CD4-positive, alpha-beta T cell treated with Interleukin-10 for 1 hour (primary cell): ENCODE measurements at places on chromosomes 16 and 17.

DNA sequence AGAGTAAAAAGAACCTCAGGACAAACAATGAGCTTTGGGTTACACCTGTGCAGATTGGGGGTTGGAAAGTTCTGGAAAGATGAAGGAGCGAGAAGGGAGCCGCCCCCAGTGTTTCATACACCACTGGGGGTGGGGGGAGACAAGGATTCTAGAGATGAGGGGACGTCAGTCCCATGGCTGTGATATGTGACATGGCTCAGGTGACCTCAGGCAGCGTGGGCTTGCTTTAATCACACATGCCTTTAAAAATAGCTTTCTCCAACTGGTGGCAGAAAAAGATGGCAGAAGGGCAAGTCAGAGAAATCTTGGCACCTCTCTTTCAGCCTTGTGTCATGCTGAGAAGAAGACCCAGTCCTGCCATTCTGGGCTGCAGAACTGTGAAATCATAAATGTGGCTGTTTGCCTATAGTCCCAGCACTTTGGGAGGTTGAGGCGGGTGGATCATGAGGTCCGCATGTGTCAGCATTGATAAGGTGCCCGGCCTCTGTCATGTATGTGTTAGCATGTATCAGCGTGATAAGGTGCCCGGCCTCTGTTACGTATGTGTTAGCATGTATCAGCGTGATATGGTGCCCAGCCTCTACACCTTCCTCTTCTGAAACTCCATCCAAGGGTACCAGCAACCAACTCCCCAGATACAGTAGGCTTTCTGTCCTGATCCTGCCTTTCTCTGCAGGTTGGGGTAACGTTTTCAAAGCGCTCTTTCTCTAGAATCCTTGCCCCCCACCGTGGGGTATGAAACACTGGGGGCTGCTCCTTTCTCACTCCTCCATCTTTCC, 25.0 kb downstream of the WIPI1 start:
- no peak for DNase-seq

DNA sequence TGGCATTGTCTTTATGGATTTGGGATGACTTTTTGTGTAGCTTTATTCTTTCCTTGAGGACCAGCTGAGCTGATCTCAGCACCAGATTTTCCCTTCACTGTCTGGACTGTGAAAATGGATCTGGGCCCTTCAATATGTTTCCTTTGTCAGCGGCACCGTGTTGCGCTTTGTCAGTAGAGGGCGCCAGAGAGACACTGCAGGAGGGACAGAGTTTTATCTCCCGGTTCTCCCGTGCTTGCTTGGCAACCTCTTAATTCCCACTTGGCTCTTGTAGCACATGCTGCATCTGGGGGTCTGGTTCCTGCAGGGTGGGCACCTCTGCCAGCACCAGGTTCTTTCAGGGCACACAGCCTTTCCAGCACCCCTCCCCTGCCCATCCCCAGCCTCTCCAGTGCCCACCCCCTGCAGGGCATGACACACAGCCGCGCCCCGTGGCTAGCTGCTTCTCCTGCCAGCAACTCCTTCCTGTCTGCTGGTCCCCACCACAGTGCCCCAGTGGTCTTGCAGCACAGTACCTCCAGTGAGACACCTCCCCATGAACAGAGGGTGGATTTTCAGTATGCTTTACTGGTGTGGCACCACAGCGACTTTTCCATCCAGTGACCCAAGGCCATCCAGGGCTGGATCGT, 19.6 kb downstream of the OR1D5 start:
- no peak for DNase-seq

GRCh38 chr17:58671969-58672368, 19.9 kb downstream of the TEX14 start:
- DNase-seq = no peak

DNA sequence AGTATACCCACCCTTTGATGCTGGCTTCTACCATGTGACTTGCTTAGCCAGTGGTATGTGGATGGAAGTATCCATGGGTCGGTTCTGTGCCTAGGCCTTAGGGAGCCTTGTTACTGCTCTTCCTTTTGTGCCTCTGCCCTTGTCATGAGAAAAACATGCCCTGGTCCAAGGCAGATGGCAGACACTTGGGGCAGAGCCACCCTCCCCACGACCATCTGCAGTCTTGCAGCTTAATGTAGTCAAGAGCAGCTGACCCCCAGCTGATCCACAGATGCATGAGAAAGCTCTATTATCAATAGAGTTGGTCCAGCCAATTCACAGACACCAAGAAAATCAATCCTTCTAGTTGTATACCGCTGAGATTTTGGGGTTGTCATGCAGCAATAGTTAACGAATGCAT, 95.7 kb downstream of the SLC39A11 start:
- DNase-seq = no peak

- DNase-seq = no peak
Observed at GRCh38 chr17:66441101-66441661, 138.8 kb downstream of the PRKCA start.

- no peak for DNase-seq
Observed at GRCh38 chr17:48068491-48068961, 20.4 kb downstream of the NFE2L1 start.

DNA sequence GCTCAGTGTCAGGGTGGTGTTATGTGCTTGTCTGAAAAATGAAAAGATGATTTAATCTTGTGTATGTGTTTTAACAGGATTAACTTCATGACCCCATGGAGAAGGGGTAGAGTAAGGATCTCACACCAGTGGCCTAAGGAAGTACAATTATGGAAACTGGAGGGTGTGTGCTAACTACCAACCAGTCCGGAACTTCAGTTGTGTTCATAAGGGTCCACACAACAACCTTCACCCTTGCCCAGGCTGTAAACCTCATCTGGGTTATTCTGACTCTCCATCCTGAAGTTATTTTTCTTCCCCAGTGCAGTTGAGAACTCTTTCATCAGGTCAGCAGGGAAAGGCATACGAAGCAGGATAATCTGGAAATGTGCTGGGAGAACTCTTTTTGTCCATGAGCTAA, 158.9 kb downstream of the MAP2K6 start:
- no peak for DNase-seq

- no peak for DNase-seq
Observed at GRCh38 chr16:13856811-13857511, 63.0 kb upstream of the ERCC4 start.

DNA sequence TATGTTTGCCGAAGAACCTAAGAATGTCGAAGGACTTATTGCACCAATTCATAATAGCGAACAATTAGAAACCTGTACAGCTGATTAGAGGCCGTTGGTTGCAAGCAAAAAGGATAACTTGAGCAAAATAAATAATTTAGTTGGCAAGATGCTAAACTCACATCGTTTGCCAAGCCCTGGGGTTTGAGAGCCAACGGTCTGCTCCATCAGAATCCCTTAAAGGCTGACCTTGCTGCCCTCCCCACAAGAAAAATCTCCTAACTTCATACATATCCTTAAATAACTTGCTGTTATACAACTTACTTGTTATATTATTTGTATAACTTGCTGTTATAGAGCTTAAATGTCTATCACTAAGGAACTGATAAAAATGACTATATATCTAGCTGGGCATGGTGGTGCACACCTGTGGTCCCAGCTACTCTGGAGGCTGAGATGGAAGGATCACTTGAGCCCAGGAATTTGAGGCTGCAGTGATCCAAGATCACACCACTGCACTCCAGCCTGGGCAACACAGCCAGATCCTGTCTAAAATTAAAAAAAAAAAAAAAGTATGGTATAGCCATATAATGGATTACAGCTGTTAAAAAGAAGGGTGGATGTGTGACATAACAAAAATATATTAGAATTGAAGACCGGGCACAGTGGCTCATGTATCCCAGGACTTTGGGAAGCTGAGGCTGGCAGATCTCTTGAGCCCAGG, 1.9 kb upstream of the TRIM37 start:
- DNase-seq = no peak

GRCh38 chr16:78431701-78432100, 332.2 kb downstream of the WWOX start:
- no peak for DNase-seq

DNA sequence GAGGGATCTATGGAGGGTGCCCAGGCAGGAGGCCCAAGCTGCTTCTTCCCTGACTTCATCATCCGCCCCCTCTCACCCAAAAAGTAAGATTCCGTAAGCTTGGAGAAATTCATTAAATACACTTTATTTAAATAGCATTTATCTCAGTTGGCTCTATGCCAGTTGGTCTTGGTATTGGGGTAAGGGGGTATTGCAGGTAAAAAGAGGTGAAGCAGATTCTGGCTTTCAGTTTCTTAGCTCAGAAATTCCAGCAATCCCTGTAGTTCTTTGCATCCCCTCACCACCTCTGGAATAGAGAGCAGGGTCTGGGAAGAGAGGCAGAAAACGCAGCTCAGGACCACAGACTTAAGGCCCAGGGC, 750 bp upstream of the ALDOC start:
- DNase-seq = no peak

DNA sequence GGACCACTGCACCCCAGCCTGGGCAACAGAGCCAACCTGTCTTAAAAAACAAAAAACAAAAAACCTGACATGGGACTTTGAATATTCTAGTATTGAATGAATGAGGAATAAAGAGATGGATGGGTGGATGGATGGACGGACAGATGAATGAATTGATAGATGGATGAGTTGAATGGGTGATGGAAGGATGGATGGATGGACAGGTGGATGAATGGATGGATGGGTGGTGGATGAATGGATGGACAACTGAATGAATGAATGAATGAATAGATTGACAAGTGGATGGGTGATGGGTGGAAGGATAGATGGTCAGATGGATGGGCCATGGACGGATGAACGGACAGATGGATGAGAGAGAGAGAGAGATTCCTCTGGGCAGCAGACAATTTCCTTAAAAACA, 22.8 kb upstream of the CEP20 start:
- DNase-seq = no peak

- DNase-seq = no peak
Observed at GRCh38 chr17:36945959-36946725, 2.6 kb upstream of the AATF start.

DNA sequence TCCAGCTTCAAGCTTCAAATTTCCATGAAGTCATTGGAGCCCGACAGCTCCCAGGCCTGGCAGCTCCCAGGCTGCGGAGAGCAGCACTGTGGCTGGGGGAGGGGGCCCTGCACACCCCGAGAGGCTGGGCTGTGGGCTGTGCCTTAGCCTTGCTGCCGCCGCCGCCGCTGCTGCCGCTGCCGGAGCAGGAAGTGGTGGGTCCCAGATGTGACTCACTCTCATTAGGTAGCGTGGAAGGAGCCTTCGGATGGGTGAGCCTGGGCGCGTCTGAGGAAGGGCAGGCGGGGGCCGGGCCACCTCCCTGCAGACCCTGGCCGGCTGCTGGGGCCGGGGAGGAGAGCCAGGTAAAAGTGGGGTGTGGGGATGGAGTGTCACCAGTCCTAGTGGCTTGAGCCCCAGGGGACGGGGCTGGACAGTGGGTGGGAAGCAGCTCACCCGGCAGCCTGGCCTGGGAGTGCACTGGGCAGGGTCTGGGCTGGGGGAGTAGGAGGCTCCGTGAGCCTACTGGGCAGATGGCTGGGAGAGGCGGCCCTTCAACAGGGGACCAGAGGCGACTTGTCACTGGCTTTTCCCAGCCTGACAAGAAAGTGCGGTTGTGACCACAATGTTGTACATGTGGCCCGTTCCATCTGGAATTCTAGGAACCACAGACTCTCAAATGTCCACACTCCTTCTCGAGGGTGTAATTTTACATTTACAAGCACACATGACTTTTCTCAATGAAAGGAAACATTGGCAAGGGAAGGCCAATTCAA, at the start of gene ADCY7:
ADCY7 (plus strand) TSS at position 215 of the 755 bp plus-strand sequence. CDS start 21,629 bp downstream, outside the sequence.
- DNase-seq = peak; percentile 85

GRCh38 chr17:40074871-40075200, 12.1 kb downstream of the THRA start:
- no peak for DNase-seq

DNA sequence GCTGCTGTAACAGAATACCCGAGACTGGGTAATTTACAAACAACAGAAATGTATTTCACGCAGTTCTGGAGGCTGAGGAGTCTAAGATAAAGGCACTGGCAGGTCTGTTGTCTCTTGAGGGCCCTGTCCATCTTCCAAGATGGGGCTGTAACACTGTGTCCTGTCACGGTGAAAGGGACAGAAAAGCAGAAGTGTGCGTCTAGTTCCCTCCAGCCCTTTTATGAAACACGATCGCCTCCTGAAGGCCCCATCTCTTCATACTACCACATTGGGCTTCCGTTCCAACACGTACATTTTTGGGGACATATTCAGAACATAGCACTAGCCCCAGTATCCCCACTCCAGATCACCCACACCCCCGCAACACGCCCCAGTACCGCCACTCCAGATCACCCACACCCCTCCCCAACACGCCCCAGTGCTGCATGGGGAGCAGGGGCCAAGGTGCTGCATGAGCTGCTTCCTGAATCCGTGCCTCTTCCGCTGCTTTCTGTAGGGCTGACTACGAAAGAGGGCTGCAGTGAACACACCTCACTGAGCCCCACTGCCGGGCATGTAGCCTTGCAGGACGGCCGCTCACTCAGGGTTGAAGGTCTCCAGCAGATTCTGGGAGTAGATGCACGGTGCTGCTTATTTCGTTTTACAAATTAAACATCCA, 91.9 kb downstream of the RPTOR start:
- DNase-seq = no peak

DNA sequence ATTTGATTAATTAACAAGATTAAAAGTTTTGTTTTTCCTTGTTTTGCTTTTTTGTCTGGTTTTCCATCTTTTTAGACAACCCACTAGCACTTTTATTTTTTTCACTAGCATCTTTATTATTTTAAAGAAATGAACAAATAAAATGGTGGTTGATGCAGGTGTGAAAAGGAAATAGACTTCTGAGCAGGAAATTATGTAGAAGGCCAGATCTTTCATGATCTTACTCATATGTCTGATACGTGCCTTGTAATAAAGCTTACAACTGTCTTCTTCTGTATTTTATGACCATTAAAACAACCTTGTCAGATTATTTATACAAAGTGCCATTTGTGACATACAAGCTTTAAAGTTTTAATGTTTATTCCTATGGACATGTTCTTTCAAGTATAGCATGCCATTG, 6.3 kb downstream of the SLFN12L start:
- DNase-seq = no peak

DNA sequence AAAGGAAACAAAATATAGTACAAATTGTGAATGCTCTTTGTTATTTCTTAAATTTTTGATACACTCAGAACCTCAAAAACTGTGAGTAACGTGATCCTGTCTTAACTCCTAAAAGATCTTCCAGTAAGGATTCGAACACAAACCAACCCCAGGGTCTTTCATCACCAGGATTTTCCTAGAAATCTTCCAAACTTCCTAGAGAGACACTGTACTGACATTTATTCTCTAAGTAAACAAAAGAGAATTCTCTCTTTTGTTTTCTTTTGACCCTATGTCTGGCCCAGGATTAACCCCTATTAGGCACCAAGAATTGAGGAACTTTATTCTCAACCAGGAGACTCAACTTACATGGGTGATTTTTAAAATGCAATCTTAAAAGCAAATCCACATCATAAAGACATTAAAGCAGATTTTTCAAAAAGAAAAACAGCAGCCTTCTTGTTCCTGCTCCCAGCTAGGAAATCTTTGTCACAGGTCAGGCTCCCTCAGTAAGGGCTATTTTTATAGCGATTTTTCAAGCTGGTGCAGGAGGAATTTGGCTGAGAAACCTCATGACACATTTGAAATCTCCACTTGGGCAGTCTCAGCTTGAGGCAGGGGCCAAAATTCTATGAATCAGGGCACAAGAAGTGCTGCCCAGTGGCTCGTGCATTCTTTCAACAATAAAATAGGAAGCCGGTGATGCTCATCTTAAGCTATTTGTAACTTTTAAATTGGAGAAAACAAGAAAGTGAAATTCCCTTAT, 6.2 kb upstream of the SMG1 start:
- DNase-seq = no peak

- DNase-seq = no peak
Observed at GRCh38 chr16:67281536-67282446, 2.5 kb downstream of the PLEKHG4 start.

GRCh38 chr16:20504418-20504817, 53.1 kb downstream of the ACSM2A start:
- no peak for DNase-seq

GRCh38 chr17:39763051-39763820, 25.5 kb downstream of the GRB7 start:
- DNase-seq = no peak
